Mammary epithelial cell (primary cell): ENCODE measurements at places on chromosomes 7 and 10. TPM values are rescaled to one million over a fixed set of nuclear protein-coding genes. Genes with fewer than 3 reads are reported as not detected.

- DNase-seq: peak; percentile 7
Observed at GRCh38 chr7:135716677-135717238, 11.2 kb downstream of the SLC13A4 start.

MYOF gene
- total RNA-seq: 273 TPM

GRCh38 chr7:157652161-157652953 is 315.6 kb downstream of the DNAJB6 start:
- DNase-seq: no peak

VSTM4 gene
- total RNA-seq: not detected in 2 replicates

DNA sequence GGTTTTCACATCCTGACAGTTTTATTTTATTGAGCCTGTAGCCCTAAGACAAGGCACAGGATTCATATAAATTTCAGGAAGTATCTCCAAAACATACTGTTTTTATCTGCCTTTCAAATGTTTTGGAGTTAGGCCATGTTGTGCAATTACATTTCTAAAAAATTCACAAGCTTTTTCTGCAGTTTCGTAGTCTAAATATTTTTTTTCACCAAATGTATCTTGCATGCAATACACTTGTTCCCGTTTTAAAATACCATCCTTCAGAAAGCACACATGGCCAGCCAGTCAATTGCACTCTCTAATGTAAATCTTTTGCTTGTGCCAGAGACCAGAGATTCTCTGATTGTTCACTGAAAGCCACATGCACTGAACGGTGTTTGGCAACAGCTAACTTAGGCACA is 161.5 kb upstream of the PRKCQ start:
- no peak for DNase-seq

EMX2 gene
- not detected in 2 replicates for total RNA-seq

GRCh38 chr7:7707806-7708205 is 10.6 kb downstream of the RPA3 start:
- DNase-seq: peak; percentile 8

GRCh38 chr10:94376865-94377264 is 14.1 kb upstream of the NOC3L start:
- no peak for DNase-seq

GRCh38 chr10:28087661-28088351 is 88.9 kb upstream of the ODAD2 start:
- DNase-seq: peak; percentile 66

- DNase-seq: no peak
Observed at GRCh38 chr7:158664406-158664805, 40.2 kb downstream of the NCAPG2 start.

GRCh38 chr7:136911344-136911743 is 42.9 kb downstream of the CHRM2 start:
- DNase-seq: peak; percentile 8

CFAP69 gene
- total RNA-seq: 1.7 TPM in 2 replicates

DNA sequence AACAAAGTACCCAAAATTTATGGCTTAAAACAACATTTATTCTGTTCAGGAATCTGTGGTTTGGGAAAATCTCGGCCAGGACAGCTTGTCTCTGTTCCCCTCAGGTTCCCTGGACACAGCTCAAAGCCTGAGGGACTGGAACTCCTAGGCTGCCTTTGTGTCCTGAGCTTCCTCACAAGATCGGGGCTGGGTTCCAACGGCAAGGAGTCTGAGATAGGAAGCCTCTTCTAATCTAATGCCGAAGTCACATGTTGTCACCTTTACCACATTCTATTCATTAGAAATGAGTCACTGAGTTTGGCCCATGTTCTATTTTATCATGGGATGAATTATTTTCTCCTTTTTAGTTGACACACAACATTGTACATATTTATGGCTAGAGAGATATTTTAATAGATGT is 80.5 kb downstream of the ANKRD26 start:
- DNase-seq: no peak

STAG3 gene
- 0.33 TPM for total RNA-seq

DNA sequence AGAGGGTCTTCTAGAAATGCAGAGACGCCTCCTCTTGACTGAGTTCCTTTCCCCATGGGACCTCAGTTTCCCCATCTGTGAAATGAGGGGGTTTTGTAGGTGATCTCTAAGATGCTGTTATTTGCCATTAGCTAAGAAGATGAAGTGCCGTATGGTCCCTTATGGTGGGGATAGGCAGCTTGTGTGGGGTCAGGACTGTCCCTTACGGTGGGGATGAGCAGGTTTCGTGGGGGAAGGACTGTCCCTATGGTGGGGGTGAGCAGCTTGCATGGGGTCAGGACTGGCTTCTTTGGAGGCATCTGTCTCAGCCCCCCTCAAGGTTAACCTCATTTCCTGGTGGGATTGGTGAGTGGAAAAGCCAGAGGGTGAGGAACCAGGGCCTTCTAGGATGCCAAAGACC is 148.3 kb upstream of the GPR26 start:
- DNase-seq: no peak

GRCh38 chr7:21261627-21262594 is 166.0 kb upstream of the SP4 start:
- peak; percentile 14 for DNase-seq

DNA sequence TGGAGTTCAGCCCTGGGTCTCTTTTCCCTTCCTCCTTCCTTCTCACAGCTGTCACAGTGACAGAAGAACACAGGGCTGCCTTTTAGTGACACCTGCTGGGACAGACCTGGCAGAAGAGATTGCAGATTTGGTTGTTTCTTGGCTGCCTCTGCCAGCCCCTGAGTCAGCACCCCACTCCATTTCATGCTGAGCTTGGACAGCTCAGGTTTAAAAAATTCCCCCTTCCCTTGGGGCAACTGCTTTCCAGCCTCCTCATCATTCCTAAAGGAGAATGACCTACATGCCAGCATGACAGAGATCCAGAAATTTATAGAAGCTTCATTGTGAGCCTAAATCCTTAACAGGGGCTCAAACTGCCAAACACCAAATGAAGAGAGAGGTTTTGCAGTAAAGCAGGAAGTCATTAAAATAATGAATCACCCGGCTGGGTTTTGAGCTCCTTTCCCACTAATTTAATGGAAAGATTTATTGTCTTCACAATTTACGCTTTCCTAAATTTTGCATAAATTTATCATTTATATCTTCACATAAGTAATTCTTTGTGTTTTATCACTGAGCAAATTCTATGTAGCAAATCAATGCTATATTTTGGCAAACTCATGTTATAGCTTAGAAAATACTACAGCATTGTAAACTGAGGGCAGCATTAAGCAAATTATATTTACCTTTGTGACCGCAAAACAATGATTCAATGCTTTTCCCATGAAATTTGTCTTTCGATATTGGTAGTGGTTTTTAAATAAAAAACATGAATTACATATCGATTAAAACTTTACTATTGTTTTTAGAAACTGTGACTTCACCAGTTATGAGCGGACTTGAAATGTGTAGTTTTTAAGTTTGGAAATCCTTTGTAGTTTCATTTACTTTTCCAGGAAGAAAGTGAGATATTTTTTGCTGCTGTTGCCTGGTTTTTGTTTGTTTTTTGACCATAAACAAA is 399.5 kb upstream of the ANKRD30A start:
- DNase-seq: peak; percentile 95

DNA sequence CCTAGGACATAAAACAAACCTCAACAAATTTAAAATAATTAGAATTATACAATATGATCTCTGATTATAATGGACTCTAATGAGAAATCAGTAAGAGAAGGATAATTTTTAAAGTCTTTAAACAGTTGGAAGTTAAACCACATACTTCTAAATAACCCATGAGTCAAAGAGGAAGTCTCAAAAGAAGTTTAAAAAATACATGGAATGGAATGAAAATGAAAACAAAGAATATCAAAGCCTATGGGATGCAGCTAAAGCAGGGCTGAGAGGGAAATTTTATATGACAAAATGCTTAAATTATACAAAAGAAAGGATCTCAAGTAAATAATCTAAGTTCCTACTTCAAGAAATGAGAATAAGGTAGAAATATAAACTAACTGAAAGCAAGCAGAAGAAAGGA is 460.5 kb downstream of the RPS24 start:
- DNase-seq: no peak

GRCh38 chr7:44267719-44268421 is 57.5 kb downstream of the CAMK2B start:
- DNase-seq: no peak

DNA sequence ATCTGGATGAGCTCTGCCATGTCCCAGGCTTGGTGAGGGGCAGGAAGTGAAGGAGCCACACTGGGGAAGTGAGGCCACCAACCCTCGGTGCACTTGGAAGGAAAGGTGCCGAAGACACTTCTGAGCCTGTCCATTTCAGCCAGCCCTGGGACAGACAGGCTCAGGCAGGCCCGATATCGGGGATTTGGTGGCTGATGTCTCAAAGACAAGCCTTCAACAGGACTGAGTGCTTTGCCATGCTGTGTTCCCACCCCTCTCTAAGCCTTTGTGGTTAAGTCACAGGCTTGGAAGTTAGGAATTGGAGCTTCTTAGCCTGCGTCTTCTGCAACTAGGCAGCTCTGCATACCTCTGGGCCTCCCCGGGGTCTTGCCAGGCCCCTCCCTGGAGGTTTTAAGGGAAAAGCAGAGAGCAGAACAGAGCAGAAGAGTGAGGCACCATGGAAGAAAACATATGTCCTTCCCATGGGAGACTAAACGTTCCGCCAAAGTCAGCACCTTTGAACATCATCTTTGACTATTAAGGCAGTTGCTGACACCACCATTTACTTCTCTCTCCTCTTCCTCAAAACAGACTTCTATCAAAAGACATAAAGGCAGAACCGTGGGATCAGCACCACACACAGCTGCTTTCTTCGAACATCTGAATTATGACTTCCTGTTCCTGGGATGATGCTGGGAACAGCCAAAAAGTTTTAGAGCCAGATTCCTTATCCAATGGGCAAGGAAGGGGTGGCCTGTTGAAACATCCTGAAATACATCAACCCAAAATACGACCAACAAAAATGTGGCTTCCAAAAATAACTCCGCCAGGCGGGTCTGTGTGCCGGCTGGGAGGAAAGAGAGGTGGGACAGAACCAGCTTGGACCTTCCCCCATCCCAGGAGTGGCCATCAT is 71.8 kb downstream of the AFAP1L2 start:
- no peak for DNase-seq

CALCR gene
- not detected in 2 replicates for total RNA-seq

GRCh38 chr10:93678386-93678785 is 24.0 kb downstream of the FRA10AC1 start:
- no peak for DNase-seq

FOXI2 gene
- not detected for total RNA-seq

- DNase-seq: no peak
Observed at GRCh38 chr7:30900053-30900452, 11.6 kb upstream of the AQP1 start.

ZPBP gene
- total RNA-seq: not detected in 2 replicates

POU6F2 gene
- not detected for total RNA-seq

C10orf95 gene
- 1.2 and 2.0 TPM in 2 replicates for total RNA-seq

GRCh38 chr10:43261578-43262396 is 5.1 kb downstream of the RASGEF1A start:
- DNase-seq: no peak

ZNF783 gene
- 14.5 and 17.3 TPM in 2 replicates for total RNA-seq

CALN1 gene
- total RNA-seq: not detected

- DNase-seq: peak; percentile 9
Observed at GRCh38 chr7:131072505-131073091, 255.1 kb upstream of the MKLN1 start.

DNA sequence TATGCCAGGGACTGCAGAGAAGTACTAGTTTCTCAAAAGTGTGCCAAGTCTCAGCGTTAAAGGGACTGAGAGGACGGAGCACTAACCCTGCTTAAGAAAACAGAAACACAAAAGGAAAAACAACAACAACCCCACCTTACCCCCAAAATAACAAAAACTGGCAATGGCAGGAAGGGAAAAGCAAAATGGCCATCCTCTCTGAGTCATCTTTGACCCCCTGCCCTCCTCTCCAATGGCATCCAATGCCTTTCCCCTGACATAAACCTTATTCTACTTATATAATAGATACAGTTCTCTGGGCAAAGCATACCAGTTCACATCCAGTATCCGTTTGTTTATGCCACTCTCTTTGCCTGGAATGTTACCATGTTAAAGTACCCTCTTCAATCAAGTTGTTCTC is 1.6 kb downstream of the POLR1F start:
- DNase-seq: no peak

DNA sequence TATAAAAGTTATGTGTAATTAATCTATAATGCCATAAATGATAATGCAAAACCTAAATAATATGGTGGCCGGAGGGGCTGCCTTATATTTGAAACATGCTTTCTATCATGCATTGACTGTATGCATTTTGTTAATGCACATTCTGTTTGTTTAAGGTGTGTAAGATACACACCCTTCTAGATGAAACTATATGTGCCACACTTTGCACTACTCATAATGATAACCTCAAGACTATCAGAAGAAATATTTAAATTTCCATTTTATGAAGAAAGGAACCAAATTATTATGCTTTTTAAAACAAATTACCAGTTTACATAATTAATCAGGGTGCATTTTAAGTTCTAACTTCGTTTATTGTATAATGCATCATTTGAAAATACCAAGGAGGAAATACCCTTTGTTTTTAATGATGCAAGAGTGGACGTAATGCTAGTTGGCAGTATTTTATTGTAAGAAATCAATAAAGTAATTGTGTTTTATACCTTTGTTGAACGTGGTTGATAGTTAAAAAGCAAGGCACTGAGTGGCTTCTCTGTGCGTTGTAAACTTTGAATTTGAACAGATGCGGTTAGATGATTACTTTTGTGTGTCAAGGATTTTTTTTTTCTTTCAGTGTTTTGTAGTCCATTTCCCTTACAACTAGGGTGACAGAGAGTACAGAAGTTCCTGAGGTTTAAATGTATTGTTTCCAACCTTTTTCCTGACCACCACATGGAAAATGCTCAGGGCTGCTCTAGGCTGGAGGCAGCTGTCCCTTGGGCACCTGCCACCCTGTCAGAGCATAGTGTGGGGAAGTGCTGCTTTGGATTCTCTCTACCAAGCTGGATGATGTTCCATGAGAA is 21.6 kb downstream of the NRBF2 start:
- DNase-seq: no peak

- peak; percentile 78 for DNase-seq
Observed at GRCh38 chr10:118343115-118343514, 991 bp upstream of the FAM204A start.

GPNMB gene
- total RNA-seq: 208 TPM
